ENCODE measurements at places on chromosomes 4 and X.

DNA sequence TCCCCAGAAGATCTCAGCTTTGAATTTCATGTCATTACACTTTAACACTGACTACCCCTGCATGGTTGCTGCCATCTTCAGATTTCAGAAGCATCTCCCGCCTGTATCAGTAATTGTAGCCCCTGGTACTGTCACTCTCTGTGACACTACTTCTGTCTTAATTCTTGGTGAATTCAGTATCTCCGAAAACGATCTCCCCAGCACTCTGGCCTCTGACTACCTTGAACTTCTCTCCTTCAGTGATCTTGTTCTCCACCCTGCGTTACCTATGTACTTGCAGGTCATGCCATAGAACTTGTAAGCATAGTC is 53.8 kb upstream of the ABCG2 start:
- DNase-seq, result no peak

- DNase-seq, result no peak
Measured at GRCh38 chr4:122873146-122873545, 46.5 kb downstream of the FGF2 start.

GRCh38 chrX:10484683-10485247 is 135.6 kb downstream of the MID1 start:
- DNase-seq, result no peak

DNA sequence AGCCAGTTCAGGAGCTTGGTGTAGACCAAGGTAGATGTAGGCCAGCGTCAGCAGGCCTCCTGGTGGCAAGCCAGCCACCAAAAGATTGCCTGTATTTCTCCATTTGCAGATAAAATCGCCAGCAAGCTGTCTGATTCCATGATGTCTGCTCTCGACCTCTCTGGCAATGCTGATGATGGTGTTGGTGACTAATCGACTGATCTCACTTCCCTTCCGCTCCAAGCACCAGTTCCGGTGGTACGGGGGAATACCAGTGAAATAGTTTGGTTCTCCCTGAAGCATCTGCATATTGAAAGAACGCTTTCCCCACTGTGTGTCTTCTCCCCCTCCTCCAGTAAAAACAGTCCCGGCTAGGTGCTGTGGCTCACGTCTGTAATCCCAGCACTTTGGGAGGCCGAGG is 30.4 kb downstream of the GNL3L start:
- no peak for DNase-seq

DNA sequence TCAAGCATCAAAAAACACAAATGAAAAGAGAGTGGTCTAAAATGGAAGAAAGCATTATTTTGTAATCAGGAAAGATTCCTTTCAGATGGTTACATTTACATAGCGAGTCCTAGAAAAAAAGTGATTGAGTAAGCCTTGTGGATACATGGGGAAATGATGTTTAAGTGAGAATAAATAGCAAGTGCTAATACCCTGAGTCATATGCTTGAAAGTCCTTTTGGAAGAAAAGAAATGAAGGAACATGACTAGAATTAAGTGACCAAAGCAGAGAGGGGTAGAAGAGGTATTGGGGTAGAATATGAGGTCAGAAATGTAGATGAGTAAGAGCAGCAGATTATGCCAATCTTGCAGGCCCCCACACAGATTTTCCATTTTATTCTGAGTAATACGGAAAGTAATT is 814.8 kb upstream of the GRID2 start:
- DNase-seq, result no peak

DNA sequence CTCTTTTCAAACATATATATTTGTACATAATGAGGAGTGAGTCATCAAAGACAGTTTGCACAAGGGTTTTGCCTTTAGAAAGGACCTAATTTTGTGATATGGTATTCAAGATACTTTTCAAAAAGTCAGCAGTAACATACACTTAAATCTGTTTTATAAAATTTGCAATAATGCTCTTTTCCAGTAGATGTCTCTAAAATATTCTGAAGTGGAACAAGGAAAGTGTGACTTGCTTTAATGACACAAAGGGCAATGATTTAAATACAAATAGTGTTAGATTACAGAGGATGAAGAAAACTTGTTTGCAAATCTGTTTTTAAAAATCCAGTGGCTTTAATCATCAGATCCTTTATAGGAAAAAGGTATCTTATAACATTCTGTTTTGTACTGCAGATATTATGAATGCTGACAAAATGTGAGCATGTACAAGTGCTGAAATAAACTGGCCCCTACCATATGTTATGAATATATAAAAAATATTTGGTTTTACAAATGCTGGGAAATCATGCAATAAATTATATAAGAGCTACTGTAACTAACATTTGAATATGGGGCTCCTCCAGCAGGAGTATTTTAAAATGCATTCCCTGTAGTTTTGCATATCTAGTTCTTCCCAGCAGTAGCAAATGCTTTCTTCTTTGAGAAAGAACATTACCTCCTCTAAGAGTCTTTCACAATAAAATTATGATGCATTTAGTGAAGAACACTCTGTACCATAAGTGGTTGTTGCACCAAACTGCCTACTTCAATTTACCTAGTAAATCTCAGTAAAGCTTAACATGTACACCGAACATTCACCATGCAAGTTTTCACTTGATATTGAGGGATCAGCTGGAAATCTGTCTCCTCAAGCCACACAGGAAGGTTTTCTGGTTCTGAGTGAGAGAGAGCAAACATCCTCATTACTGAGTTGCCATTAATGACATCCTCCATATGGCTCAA is 20.2 kb downstream of the MMRN1 start:
- no peak for DNase-seq

DNA sequence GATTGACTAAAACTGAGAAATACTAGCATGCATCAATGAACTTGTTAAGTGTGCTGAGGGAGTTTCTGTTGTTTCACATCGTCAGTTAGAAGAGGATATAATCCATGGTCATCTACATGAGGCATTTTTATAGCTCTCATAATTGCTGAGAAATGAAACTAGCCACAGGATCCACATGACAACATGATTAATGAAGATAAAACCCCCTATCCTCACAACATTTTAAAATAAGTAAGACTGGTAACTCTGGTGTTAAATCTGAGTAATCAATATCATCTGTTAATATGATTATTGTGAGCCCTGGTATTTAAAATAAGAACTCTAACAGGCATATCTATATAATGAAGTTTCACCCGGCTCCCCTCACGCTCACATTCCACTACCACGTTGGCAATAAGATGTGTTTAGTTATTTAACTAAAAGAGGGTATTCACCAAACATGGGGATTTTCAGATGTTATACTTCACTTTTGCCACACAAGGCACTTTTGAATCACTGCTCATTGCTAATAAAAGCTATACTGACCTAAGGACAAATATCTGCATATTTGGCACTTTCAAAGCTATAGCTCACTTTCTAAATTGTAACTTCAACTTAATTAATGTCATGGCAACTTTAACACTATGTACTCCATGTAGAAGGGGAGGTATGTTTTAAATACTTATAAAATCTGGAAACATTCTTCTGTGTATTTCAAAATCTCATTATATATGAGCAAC is 6.7 kb downstream of the UNC5C start:
- DNase-seq, result no peak

- no peak for DNase-seq
Measured at GRCh38 chr4:79759793-79760192, 313.2 kb downstream of the ANTXR2 start.

DNA sequence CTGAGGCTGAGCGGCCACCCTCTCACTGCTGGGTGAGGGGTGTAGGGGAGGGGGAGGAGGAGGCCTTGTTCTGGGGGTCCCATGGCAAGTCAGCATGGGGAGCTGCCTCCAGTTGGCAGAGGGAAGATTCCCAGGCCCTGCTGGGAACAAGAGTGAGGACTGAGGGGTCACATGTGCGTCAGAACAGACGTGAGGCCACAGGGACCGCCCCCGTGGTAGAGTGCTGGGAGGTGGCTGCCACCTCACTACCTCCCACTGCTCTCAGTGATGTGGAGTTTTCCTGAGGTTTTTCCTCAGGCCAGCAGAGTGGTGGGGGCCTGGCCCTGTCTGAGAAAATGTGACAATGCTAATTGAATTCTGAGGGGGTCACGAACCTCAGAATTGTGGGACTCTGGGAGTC is 568 bp downstream of the MAGEC1 start:
- no peak for DNase-seq

DNA sequence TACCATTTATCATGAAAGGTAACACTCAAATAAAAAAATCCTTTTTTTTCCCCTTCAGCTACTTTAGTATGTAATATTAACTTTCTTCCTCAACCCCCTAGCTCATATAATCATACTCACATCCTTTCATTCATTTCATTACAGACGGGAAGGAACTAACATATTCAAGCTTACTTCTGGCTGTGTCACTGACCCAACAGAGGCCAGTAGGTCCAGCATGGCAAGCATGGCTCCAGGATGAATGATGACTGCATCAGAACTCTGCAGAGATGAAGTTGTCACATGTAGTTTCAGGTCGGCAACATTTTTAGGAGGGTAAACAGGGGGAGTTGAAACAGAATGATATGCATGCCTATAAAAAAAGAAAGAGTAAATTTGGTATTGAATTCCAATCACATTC is 163.4 kb downstream of the WDFY3 start:
- DNase-seq, result no peak

DNA sequence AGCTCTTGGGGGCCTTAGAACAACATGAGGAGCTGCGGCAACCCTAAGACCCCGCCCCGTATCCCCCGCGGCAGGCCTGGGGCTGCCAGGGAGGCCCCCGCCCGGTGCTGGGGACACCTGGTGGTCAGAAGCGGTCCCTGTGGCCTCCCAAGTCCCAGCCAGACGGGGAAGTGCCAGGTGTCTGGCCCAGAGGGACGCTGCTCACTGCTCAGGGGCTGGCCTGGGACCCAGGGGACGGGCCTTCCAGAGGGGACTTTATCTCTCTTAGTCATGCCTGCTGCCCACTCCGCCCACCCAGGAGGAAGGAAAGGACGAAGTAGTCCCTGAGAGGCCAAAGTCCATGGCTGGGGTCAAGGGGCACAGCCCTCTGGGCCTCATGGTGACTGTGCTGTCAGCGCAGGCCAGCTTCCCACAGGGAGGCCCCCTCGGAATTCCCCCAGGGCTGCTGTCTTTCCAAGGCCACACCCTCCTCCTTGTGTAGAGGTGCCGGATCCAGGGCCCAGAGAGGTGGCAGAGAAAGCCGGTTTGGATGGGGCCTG is 31.0 kb upstream of the HTRA3 start:
- DNase-seq, result no peak

DNA sequence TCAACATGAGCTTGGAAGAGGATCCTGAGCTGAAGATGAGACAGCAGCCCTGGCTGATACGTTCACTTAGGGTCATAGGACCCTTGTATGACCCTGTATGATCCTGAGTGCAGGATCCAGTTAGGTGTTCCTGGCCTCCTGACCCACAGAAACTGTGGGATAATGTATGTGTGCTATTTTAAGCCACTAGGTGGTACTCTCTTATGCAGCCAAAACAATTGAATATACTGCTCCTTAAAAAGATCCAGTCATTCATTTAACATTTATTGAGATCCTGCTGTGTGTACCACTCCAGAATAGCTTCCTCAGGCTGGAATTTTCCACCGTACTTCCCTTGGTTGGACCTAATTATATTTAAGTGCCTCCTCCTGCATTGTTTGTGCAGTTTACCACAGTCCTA is 167.1 kb downstream of the AMELX start:
- no peak for DNase-seq

Measured in stimulated activated CD4-positive, alpha-beta T cell treated with anti-CD3 and anti-CD28 coated beads, TNF-alpha, amount 100 ng/mL, for 1 hour (primary cell).